Activated T-cell treated with anti-CD3 and anti-CD28 coated beads, Interleukin-2, amount 50 U/mL, for 72 hours (primary cell): ENCODE measurements at places on chromosomes 3 and 15. TPM values are rescaled to one million over a fixed set of nuclear protein-coding genes. Genes with fewer than 3 reads are reported as not detected.

The UBA3 gene
- total RNA-seq = 81.5 TPM

The RFX7 gene
- total RNA-seq = 37.3 TPM

The LARP6 gene
- not detected for total RNA-seq

The SNRPN gene
- total RNA-seq = 86.0 TPM

The RETNLB gene
- not detected for total RNA-seq

The NRG4 gene
- not detected for total RNA-seq

The LMOD3 gene
- not detected for total RNA-seq

The GRK7 gene
- not detected for total RNA-seq

The TMCO5A gene
- not detected for total RNA-seq

DNA sequence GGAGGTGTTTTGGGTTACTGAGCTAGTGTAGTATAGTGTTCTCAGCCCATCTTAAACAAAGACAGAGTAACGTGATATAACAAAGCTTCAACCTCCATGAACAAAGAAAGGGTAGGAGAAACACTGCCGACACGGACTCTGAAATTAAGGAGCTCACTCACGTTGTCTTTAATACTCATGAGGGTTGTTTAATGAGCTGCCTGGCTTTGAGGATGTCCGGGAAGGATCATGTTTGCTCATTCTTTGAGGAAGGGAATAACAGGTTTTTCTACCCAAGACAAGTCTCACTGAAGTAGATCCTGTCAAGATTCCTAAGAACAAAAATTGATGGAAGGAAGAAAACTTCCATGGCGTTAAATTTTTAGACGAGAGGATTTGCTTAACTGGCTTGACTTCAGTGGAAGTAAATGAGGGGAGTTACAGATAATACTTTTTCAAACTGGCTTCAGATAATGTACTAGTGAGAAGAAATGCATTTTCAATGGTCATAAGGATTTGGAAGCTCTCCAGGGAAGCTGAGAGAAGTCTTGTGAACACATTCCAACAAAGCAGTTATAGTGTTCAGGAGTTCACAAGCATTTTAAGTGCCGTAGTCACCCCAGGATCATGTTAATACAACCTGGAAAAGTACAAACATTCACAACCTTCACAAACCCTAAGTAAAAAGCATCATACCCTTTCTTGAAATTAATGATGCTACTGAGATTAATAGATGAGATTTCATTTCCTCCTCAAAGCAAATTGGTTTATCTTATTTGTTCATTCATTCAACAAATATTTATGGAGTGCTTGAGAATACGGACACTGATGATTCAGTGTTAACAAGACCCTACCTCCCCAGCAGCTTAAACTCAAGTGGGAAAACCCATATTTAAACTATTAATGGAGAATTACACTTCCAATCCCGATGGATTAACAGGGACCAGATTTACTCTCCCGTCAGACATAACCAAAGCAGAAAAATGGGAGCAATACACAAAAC lies 101.5 kb downstream of the SHQ1 start:
- peaks cover 43% of the 10 kb centered on the region for H3K4me1 ChIP-seq
- no peak overlapping the region for H3K27ac ChIP-seq
- H3K27me3 ChIP-seq = no peaks in the 10 kb centered on the region
- H3K4me3 ChIP-seq = no peak overlapping the region
- DNase-seq = no peak

DNA sequence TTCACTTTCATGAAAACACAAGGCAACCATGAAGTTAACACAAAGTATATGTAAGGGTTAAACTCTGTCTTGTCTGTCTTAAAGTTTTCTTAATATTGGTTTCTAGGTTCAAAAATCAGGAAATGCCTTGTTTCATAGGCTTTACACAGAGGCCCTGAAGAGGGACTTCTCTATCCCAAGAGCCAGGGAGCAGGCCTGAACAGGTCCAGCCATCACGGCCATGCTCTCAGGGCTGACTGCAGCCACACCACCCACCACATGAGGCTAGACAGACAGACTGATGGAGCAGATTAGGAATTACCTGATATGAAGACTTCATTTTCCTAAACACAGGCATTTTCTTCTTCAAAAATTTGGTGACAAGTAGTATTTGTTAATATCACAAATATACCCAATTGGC lies 502.9 kb downstream of the GABRG3 start:
- H3K36me3 ChIP-seq = no peaks in the 10 kb centered on the region
- H3K4me3 ChIP-seq = no peak overlapping the region
- H3K4me1 ChIP-seq = no peaks in the 10 kb centered on the region
- no peaks in the 10 kb centered on the region for H3K27me3 ChIP-seq
- H3K27ac ChIP-seq = no peak overlapping the region

DNA sequence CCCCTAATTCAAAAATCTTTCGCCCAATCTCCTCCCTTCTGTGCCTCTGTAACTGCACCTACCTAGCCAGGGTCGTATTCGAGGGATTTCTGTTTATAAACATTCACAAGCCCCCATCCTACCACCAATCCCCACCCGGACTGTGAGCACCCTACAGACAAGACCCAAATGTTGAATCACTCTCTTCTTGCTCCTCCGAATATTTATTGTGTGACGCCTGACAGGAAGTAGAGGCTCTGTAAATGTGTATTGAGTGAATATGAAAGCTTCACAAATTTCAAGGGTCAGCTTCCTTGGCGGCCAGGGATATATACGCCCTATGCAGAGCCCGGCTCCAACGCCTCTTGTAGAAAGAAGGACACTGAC lies 1.6 kb downstream of the BDH1 start:
- H3K36me3 ChIP-seq = peaks cover 3% of the 10 kb centered on the region
- H3K27me3 ChIP-seq = peaks cover 13% of the 10 kb centered on the region
- H3K4me3 ChIP-seq = peak overlapping the region; percentile 83
- peaks cover 34% of the 10 kb centered on the region for H3K4me1 ChIP-seq
- peak; percentile 15 for DNase-seq

- no peak for DNase-seq
- no peak overlapping the region for H3K27ac ChIP-seq
- peaks cover 5% of the 10 kb centered on the region for H3K27me3 ChIP-seq
- H3K4me3 ChIP-seq = no peak overlapping the region
- peaks cover 19% of the 10 kb centered on the region for H3K4me1 ChIP-seq
These were observed 5.6 kb downstream of the DISP2 start for GRCh38 chr15:40363611-40364010.

- peak overlapping the region; percentile 69 for H3K4me3 ChIP-seq
- no peak for DNase-seq
- H3K27me3 ChIP-seq = peaks cover 54% of the 10 kb centered on the region
- H3K36me3 ChIP-seq = peaks cover 3% of the 10 kb centered on the region
These were observed 993 bp downstream of the STXBP5L start for GRCh38 chr3:120908795-120909601.

GRCh38 chr15:38587214-38587613 lies 22.6 kb upstream of the RASGRP1 start:
- peaks cover 10% of the 10 kb centered on the region for H3K36me3 ChIP-seq
- no peak for DNase-seq
- H3K27me3 ChIP-seq = no peaks in the 10 kb centered on the region
- peak overlapping the region; percentile 53 for H3K4me3 ChIP-seq
- H3K4me1 ChIP-seq = peaks cover 43% of the 10 kb centered on the region
- peak overlapping the region; percentile 75 for H3K27ac ChIP-seq

DNA sequence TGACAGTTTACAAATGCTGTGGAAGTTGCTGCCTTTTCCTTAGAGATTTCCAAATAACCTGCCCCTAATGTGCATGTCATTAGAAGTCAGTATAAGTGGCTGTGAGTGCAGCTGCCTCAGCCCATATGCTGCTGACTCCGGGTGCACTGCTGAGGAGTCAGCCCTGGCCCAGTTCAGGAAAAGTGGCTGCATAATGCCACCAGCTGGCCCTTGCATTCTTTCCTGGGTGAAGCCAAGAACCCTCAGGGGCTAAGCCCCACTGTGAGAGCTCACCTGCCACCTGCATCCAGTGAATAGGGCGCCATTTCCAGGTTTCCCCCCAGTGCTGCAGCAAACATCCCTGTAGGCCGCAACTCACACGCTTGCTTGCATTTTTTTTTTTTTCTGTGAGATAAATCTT lies 139.9 kb downstream of the TJP1 start:
- no peak for DNase-seq
- no peaks in the 10 kb centered on the region for H3K36me3 ChIP-seq
- H3K27ac ChIP-seq = no peak overlapping the region
- H3K4me1 ChIP-seq = no peaks in the 10 kb centered on the region

DNA sequence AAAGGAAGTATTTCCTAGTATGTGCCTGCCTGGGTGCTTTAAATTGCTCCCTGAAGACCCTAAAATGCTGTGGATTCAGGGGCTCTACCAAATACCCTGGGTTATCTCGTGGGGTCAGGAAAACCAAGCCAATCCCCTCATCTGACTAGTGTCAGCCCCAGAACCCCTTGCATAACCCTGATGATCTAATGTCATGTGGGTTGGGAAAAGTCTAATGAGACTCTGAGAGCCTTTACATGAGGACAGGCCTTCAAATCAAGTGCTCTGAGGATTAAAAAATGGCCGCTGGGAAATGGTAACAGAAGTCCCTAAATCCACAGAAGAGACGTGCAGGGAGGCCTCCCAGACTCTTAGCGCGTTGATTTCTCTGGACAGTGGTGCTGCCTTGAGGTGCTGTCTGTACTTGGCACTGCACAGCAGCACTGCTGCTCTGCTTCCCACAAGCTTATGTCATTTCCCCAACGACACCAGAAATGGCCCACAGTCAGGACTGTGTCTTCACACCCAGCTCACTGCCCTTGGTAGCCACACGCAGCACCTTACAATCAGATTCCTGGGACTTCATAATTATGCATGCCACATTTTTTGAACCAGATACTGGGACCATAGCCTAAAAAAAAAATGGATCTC lies 16.6 kb downstream of the EIF4E3 start:
- no peak for DNase-seq
- no peaks in the 10 kb centered on the region for H3K27me3 ChIP-seq
- no peak overlapping the region for H3K4me3 ChIP-seq
- H3K27ac ChIP-seq = no peak overlapping the region
- H3K4me1 ChIP-seq = peaks cover 73% of the 10 kb centered on the region

GRCh38 chr3:8759038-8759707 lies 10.2 kb downstream of the OXTR start:
- DNase-seq = no peak
- no peaks in the 10 kb centered on the region for H3K4me1 ChIP-seq
- no peaks in the 10 kb centered on the region for H3K36me3 ChIP-seq
- H3K27me3 ChIP-seq = no peaks in the 10 kb centered on the region

DNA sequence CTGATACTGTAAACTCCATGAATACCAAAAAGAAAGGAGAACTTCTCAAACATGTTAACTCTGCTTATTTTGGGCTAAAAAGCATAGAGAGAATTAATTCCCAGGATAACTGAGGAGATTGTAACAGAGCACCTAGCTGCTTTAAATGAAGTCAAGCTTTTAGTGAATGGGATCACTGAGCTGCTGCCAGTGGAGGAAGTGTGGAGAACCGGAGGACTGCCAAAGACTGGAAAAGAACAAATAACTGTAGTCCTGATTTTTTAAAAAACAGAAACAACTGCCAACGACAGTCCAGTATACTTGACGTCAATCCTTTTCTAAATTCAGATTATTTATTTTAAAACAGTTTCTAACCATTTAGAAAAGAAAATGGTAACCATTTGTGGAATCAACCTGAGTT lies 3.3 kb downstream of the C3orf70 start:
- no peak overlapping the region for H3K4me3 ChIP-seq
- no peak overlapping the region for H3K27ac ChIP-seq
- peaks cover 4% of the 10 kb centered on the region for H3K4me1 ChIP-seq
- H3K36me3 ChIP-seq = no peaks in the 10 kb centered on the region
- DNase-seq = no peak

DNA sequence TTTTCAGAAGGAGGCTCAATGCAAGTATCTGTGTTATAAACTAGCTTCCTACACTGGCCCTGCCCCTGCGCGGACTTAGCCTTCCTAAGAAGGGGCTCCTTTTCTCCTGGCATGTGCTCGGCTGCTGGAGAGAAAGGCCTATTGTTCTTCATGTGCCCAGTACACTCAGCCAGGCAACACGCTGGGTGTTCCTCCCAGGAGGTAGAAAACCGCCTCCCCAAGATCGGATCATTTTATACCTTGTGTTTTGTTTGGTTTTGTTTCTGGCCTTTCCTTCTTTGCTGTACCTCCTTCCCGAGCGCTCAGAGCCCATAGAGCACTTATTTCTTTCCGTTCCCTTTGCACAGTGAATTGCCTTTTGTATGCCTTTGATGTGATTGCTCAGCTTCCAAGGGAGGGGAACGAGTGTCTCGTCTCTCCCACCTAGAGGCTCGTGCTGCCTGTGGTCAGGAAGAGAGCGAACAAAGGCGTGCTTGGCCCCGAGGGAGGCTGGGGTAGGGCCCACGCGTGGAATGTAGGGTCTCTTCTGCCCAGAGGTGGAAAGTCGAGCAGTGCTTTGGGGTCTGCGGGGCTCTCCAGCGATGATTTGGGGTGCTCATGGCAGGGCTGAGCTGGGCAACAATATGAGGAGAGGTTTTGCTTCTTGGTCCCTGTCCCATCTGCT lies 30.0 kb downstream of the CCNL1 start:
- no peaks in the 10 kb centered on the region for H3K27me3 ChIP-seq
- peak; percentile 36 for DNase-seq
- peaks cover 83% of the 10 kb centered on the region for H3K4me1 ChIP-seq
- no peaks in the 10 kb centered on the region for H3K36me3 ChIP-seq

- H3K27ac ChIP-seq = no peak overlapping the region
- H3K4me3 ChIP-seq = no peak overlapping the region
- H3K4me1 ChIP-seq = no peaks in the 10 kb centered on the region
- H3K27me3 ChIP-seq = no peaks in the 10 kb centered on the region
These were observed 47.2 kb upstream of the KY start for GRCh38 chr3:134697830-134698689.

DNA sequence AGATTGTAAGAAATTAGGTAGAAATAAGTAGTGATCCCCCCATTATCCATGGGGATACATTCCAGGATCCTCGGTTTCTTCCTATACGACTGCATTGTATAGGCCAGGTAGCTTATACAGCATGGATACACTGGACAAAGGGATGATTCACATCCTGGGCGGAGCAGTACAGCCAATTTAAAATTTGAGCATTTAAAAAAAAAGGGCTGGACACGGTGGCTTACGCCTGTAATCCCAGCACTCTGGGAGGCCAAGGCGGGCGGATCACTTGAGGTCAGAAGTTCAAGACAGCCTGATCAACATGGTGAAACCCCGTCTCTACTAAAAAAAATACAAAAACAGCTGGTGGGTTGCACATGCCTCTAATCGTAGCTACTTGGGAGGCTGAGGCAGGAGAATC lies 976 bp upstream of the ARGFX start:
- no peak for DNase-seq
- peaks cover 7% of the 10 kb centered on the region for H3K27me3 ChIP-seq
- no peaks in the 10 kb centered on the region for H3K36me3 ChIP-seq

DNA sequence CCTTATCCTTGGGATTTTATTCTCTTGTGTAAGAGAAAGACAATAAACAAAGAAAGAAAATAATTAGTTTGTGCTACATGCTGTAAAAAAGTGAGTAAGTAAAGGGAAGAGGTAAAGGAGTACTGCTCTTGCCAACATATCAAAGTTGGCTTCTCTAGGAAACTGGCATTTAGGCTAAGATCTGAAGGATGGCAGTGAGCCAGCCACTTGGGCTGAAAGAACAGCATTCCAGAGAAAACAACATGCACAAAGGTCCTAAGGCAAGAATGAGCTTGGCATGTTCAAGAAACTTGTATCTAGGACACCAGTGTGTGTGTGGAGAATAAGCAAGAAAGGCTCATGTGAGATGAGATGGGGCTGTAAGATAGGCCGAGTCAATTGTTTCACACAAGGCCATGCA lies 245.5 kb upstream of the MANF start:
- H3K36me3 ChIP-seq = no peaks in the 10 kb centered on the region
- H3K4me1 ChIP-seq = peaks cover 6% of the 10 kb centered on the region
- no peaks in the 10 kb centered on the region for H3K27me3 ChIP-seq
- no peak overlapping the region for H3K4me3 ChIP-seq
- no peak overlapping the region for H3K27ac ChIP-seq
